ENCODE measurements at places on chromosomes 1 and 21.
A peak's percentile ranks its signal among the peaks of the same experiment; 100 is the strongest.

DNA sequence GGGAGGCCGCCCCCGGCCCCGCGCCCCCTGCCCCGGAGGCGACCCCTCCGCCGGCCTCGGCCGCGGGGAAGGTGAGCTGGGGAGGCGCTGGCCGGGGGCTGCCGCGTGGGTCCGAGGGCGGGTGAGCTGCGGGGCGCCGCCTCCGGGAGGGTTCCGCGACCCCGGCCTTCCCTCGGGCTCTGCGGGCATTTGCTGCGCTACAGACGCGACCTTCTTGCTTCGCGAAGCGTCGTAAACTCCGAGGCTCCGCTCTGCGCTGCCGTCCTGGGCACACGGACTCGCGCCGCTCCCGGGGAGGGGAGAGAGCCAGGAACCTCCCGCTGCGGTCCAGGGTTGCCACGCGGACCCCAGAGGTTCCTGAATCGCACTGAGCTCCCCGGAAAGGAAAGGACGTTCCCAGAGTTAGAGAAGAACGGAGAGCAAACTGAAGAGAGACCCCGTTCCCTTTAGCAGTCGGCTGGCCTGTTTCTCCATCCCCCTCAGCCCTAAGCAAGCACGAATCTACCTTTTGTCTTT is 345 bp downstream of the SLX9 start:
- no peak for DNase-seq

DNA sequence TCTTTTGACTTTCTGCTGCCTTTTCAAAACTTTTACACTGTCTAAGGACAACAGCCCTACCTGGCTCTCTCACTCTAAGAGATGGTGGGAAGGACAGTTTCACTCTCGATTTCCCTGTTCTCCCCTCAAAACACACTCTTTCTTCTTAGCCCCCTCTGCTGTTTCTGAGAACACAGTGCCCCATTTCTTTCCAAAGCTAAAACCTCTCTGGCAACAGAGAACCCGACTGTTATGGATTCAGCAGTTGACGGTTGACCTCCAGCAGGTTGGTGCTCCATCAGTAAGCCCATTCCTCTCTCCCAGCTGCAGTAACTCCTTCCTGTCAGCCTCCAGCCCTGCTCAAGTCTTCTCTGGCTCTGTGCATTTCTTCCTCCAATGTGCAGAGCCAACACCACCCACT is 88.2 kb upstream of the ABCD3 start:
- DNase-seq = peak; percentile 34

DNA sequence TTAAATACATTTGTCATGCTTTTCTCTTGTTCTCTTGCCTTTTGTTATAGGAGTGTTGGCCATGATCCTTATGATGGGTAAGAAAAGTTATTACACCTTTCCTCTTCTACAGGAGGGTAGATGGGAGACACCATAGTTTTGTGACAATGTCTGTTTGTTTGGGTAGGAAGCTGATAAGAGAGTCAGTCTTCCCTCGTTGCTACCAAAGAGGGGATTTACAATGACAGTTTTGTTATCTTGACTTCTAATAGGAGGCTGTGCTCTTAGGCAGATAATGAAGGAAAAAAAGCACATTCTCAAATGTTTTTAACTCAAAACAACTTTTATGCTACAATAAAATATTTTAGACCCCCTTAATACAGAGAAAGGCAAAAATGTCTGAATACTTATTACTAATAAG is 48.0 kb upstream of the WLS start:
- DNase-seq = no peak

DNA sequence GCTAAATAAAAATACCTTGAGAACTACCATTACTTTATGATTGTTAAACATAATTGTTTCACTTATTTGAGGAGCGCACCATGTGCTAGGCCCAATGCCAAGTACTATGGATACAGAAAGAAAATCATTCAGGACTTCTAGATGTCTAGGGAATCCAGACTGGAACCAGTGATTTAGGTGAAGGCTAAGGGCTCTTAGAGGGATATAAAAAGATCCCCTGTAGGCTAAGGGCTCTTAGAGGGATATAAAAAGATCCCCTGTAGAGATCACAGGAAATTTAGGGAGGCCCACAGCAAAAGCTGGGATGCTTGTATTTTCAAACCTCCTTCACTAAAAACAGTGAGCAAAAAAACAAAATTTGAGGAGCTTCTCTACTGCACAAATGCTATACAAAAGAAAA is 6.7 kb downstream of the TOR1AIP2 start:
- DNase-seq = no peak

GRCh38 chr1:7136166-7136953 is 351.1 kb downstream of the CAMTA1 start:
- DNase-seq = peak; percentile 18

DNA sequence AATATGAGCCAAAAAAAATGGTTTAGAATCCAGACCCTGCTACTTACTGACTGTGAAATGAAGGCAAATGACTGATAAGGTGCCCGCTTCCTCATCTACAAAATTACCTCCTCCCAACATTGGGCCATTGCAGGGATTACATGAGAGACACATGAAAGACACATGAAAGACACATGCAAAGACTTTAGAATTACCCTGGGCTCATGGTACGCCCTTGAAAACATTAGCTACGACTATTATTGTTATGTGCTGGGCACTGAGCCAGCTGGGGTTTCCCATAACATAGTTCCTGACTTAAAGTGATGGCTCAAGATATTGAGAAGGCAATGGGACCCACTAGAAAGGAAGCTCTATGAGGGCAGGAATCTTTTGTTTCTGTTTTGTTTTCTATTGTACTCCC is 43.7 kb upstream of the KANK4 start:
- no peak for DNase-seq

GRCh38 chr1:151159373-151159772 is 2.9 kb downstream of the TNFAIP8L2 start:
- no peak for DNase-seq

GRCh38 chr21:37631319-37632117 is 264.9 kb downstream of the DYRK1A start:
- no peak for DNase-seq

DNA sequence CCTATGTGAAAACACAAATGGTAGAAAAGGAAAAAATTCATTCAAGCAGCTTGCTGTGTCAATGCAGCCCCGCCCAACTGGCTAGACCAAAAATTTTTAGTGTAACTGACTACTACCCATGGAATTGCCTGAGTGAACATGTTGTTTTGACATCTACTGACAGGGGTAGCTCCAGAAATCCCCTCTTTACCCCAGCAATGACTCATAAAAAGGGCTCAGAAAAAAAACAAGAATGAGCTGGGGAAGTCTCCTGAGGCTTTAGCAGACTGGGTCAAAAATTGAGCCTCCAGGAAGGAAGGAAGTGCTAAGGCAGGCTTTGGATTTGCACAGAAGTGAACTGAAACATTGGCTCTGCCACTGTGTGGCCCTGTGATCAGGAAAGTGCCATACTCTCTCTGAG is 24.4 kb upstream of the FGGY start:
- DNase-seq = peak; percentile 86

- no peak for DNase-seq
Measured at GRCh38 chr1:215064327-215064726, 18.2 kb upstream of the KCNK2 start.

GRCh38 chr1:38076455-38076854 is 29.9 kb upstream of the POU3F1 start:
- no peak for DNase-seq

- no peak for DNase-seq
Measured at GRCh38 chr1:53076721-53077598, 14.9 kb downstream of the PODN start.

- DNase-seq = no peak
Measured at GRCh38 chr1:18540136-18540765, 59.5 kb downstream of the KLHDC7A start.

DNA sequence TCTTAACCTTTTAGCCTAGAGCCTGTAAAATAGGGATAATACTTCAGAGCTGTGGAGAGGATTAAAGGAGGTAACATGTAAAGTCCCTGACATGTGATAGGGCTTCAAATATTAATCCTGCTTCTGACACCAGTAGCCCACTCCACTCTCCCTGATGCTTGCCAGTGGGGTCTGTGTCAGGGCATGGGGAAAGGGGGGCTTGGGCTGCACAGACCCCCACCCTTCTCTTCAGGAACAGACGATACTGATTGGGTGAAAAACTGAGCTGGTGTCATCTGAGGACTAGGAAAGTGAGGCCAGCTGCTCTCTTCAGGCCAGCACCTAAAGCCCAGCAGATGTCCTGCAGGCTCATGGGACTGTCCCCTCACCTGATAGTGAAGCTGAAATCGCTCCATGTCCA is 27.0 kb upstream of the MEF2D start:
- DNase-seq = no peak

DNA sequence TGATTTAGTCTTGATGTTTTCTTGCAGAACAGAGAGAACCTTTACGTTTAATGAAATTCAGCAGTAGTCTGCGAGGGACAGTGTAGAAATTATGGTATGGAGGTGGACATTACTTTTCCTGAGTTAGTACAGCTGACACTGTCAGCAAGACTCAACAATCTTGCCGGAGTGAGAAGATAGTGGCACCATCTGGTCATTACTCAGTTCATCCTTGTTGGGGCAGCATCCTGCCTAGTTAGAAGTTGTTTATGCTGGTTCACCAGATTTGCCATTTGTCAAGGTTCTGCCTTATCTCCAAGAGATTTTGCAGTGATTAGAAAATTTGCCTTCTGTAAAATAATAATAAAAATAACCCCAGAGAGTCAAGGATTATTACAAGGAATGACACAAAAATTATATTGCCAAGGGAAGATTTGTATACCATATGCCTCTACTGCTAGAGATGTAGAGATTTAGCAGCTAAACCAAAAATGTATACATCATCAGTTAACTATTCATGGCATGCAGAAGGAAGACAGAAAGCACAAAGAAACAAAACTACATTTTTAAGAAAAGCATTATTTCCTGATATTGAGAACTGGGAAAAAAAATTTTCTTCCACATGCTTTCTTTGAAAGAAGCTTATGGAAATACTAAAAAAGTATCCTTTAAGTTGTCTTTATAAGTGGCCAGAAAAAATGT is 1967.4 kb downstream of the NCAM2 start:
- peak; percentile 63 for DNase-seq

DNA sequence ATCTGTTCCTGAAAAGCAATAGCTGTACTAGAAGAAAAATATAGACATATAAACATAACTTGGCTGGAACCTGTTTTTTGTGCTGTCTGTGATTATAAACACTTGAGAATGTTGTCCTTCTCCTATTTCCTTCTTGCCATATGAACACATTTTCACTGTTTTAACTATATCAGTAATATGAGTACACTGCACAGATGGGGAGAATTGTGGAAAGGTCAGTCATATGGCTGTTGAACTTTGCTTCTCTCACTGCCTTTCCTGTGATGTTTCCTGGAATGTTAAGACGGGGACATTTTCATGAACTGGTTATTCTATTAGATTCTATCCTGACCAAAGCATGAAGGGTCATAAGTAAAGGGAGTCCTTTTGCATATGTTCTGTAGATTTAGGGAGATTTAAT is 24.9 kb downstream of the HMCN1 start:
- DNase-seq = no peak

DNA sequence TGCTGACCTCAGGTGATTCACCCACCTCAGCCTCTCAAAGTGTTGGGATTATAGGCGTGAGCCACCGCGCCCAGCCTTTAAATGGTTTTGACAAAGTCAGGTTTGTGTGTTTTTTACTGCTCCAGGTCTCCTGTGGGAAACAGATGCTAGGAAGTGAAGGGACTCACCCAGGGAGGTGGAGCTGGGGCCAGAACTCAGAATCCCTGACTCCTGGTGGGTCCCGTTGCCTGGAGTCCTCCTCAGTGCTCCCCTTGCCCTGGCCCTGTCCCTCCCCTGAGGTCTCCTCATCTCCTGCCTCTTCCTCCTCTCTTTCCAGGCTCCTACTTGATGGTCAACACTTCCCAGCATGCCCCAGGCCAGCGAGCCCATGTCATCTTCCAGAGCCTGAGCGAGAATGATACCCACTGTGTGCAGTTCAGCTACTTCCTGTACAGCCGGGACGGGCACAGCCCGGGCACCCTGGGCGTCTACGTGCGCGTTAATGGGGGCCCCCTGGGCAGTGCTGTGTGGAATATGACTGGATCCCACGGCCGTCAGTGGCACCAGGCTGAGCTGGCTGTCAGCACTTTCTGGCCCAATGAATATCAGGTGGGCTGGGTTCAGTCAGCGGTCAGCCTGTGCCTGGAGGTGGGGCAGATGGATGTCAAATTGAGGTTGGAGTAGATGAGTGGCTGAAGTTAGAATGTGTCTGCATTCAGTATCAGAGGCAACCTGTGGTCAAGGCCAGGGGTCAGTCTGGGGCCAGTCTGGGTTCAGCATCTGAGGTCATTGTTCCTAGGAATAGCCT is 22.1 kb downstream of the PTPRU start:
- DNase-seq = no peak

- no peak for DNase-seq
Measured at GRCh38 chr1:37197411-37197810, 163.1 kb upstream of the GRIK3 start.

DNA sequence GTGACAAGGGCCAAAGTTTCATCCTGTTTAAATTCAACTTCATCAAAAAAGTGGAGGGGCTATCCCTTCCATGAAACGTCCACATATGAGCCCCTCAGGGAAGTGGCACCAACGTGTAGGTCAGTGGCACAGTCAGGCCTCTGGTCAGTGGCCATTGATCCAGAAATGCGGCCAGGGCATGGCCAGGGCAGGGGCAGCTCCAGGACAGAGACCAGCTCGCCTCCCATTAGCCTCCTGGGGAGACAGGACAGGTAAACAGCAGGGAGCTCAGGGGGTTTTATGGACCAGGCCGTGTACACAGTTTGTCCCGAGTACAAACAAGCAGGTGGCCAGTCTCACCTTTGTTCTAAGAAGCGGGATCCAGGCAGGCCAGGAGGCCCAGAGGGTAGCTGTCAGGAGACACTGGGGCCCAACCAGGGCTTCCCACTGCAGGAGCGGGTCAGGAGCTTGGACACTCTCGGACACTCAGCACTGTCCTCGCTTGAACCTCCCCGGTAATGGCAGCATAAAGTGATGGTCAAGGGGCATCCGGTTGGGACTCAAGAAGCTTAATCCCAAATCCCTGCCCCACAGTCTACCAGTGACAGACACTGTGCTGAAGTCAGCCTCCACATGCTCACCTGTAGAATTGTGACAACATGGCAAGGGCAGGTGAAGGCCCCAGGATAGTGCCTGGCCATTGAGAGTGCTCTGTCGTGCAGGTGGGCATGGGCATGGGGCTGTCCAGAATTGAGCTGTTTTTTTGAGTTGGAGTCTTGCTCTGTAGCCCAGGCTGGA is 144.1 kb upstream of the ERRFI1 start:
- no peak for DNase-seq

Measured in fibroblast of skin of right biceps (primary cell).